D721Med (cell line): ENCODE measurements at places on chromosomes 7 and 10.

DNA sequence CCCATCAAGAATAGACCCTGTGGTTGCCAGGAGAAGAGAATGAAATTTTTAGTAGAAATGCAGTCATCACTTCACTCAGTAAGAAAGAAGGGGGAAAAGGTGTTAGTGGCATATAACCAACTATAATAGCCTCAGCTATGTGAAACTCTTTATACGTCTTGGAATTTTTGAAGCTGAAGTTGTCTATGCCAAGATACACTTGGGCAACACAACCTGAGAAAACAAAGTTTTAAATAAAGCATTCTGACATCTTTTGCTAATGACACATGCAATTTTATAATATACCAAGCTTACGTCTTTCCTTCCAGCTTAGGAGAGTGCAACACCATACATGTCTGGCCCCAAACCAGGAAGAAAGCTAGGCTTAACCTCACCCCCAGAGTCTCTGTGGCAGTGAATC, 40.8 kb upstream of the ZNF438 start:
- no peak for DNase-seq

GRCh38 chr10:30861221-30861620, 170.4 kb downstream of the ZNF438 start:
- DNase-seq, result no peak

- DNase-seq, result no peak
Observed at GRCh38 chr7:111232249-111233084, 141.5 kb downstream of the LRRN3 start.

DNA sequence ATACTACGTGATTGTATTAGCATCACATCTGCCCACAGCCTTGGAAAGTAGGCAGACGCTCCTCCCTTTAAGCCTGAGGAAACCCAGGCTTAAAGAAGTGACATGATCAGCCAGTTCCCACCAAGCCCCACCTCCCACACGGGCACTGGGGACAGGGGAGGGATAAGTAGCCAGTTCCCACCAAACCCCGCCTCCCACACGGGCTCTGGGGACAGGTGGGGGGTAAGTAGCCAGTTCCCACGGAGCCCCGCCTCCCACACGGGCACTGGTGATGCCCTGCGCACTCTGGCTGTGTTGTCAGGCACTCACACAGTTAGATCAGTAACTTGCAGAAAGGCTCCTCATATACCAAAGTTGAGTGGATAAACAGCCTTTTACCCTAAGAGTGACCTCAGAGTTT, 606.8 kb downstream of the PTPRN2 start:
- no peak for DNase-seq

DNA sequence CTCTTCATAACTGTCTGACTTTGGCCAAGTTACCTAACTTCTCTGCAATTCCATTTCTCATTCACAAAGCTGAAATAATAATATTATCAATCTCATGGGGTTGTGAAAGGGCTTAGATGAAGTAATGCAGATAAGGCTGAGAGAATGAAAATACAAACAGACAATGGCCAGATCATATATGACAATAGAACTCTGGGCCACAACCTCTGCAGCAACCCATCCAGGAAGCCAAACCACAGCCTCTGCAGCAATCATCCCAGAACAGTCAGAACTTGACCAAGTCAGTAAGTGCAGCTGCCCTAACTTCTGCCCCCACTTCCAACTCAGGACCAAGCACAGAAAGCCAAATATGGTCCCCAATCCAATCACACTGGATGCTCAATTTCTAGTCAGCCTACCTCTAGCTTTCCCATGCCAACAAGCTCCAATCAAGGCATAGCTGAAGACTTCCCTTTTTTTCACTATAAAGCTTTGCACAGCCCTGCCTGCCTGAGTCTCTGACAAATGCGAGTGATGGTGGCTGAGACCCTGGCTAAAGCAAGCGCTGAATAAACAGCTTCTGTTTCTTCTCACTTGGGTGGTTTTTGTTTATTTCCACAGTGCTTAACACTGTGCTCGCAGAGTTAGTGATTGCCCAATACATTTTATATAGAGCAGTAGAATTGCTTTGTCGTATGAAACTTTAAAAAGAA, 34.8 kb upstream of the TNPO3 start:
- DNase-seq, result no peak

DNA sequence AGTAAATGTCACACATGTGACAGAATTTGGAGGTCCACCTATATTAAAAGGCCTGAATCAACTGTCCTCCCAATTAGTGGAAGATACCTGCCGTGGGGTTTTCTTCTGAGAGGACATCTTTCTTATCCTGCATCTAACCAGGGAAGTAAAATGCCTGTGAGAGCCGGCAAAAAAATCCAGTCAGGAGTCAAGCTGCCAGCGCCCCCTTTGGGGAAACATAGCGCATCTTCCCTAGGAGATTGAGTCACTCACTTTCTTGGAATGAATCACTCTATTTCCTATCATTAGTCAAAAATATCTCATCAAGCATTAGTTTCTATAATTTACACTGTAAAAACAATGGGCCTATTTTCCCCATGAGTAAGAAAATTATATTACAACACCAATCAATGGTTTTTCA, 66.4 kb upstream of the ANK3 start:
- no peak for DNase-seq

GRCh38 chr7:120949393-120949911, 1.1 kb upstream of the ING3 start:
- no peak for DNase-seq

DNA sequence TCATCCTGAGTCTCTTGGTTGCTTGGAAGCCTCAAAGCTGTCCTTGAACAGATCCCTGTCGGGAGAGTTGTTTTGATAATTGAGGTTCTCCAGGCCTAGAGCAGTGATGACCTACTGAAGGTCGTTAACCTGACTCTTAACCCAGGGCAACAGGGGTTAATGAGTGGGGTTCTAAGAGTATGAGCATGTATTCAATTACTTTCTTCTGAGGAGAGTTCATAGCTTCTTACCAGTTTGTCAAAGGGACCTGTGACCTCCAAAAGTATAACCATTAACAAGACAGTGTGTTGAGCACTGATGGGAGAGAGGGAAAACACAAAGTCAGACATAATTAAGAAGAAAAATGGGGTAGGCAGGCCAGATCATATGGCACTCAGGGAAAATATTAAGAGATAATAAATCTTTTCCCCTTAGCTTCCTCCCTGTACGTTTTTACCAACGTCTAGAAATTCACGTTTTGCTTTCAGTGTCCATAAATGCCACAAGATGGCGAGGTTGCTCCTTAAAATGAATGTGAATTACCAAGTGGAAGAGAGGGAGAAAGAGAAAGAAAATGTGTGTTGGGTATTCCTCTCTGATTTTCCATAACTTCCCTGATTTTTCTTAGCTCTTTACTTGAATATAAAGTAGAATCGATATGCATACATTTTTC, 97.6 kb downstream of the SUGCT start:
- DNase-seq, result peak; percentile 20

DNA sequence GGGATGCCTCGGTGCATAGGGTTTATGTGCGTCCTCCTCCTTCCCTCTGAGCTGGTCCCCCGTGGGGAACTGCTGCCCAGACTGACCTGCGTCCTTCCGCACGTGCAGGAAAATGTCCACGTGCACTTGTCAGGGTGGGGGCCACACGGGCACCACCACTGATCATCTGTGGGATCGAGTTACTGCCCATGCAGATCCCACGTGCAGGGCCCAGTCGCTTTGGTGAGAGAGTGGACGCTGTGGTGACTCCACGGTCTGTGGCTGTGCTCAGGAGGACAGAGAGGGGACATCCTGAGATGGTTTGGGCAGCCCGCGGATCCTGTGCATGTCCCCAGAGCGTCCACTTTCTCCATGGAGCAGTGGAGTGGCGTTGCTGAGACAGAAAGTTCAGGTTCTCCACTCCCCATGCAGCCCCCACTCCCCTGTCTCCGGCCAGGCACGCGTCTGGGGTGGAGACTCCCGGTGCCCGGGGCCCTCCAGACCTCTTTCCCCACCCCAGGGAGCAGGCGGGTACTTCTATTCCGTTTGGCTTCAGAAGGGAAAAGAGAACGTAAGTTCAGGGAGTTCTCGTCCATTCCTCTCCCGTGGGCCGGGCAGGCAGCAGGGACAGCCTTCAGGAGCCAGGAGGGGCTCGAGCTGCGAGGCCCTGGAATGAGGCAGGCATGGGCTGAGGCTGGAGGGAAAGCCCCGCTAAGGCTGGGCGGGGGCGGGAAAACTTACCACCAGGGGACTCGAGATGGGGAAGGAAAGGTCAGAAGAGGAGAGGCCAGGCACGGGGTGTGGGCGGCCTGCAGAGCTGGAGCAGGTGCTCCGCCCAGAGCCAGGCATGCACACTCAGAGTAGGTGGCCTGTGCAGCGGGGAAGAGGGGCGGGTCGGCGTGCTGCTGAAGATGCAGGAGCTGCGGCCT, 59.9 kb downstream of the EGFR start:
- DNase-seq, result no peak

DNA sequence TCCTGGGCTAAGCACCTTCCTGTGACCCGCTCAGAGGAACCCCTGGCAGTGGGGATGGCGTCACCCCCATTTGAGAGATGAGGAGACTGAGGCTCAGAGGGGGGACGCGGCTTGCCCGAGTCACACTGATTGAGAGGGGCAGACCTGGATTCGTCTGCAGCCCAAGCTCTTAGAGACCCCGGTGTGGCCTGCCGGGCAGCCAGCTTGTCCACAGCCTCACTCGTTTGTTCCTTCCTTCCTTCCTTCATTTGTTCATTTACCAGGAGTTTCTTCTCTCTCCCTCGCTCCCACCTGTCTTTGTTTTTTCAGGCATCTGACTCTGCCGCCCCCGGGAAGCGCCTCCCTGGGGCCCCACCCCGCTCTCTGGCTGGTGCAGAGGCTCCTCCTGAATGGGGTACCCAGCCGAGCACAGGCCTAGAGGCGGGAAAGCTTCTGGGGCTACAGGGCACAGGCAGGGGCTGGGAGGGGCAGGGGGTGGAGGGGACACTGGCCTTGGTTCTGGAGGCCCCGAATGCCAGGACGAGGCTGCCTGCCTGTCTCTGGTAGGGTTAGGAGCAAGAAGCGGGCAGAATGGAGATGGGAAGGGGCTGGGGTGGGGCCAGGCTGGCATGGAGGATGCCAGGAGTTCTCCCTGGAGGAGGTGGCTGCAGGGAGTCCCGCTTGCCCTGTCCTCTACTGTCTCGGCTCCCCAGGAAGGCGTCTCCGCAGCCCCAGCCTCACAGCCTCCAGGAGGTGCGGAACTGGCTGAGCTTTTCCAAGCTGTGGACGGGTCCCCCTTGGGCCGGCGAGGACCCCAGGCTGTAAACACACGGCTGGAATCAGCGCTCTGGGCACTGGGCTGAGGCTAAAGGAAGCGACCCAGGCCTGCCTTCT, 91.6 kb downstream of the UNCX start:
- no peak for DNase-seq

- DNase-seq, result no peak
Observed at GRCh38 chr10:125823663-125824251, 411 bp downstream of the BCCIP start.

GRCh38 chr7:22597844-22598243, 97.9 kb upstream of the STEAP1B start:
- no peak for DNase-seq

DNA sequence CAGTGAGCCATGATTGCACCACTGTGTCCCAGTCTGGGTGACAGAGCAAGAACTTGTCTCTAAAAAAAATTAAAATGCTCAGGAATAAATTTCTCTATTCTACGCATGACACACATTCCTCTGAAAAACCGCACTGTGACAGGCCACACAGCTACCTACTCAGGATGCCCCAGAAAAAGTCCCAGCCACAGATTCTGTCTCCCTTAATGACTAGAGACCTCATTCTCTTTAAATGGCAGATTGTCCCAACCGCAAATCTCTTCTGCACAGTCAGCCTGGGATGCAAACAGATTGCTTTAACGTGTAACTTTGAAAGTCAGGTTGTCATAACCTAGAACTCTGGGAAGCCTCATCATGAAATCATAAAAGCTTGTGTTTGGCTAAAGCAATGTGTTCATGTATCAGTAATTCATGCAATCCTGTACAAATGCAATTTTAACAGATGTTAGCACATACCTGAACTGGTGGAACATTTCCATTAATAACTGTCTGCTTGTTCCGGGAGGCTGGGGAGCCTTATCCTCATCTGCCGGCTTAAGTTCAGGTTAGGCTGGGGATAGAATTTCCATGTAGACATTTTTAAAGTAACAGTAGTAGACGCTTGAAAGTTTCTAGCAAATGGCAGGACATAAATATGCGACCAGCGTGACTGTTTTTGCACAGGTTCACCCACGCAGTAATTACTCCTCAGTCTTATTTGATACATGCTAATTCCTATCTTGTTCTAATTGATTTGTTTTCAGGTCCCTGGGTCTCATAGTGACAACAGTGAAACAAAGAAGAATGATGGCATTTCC, 26.2 kb upstream of the MSRB2 start:
- DNase-seq, result no peak

DNA sequence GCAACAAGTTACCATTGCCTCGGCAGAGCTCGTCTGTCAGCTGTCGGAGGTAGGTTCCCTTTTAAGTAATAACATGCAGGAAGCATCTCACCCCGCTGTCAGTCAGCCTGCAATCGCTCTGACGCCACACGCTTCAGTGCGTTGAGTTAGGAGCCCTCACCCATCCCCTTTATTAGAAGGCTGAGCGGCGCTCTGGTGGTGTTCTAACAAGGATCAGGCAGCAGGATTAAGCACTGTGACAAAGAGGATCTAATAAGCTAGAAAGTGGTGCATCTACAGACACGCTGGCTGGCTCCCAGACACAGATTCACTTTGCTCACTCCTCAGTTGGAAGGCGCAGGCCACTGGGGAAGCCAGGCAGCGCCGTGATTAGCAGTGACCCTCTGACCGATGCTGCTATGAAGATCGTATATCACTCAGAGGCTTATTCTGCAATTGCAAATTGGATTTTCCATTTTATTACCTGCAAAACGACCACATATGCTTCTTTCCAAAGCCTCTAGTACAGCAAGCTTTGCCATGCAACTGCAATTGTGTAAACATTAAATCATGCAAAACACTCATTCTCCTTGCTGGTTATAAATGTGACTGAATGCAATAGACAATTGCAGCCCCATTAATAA, 117.7 kb downstream of the RSU1 start:
- DNase-seq, result peak; percentile 24

DNA sequence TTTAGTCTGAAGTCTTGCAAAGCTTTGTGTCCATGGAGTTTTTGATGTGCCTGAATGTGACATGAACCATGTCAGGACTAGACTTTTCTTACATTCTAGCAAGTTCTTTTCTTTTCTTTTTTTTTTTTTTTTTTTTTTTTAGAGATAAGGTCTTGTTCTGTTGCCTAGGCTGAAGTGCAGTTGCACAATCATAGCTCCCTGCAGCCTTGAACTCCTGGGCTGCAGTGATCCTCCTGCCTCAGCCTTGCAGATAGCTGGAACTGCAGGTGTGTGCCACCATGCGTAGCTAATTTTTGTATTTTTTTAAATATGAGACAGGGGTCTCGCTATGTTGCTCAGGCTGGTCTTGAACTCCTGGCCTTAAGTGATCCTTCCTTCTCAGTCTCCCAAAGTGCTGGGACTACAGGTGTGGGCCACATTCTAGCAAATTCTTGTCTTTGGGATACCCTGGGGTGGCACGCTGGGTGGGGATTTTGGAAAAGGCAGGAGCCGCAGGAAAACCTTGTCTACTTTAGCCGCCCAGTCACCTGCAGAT, 152.8 kb downstream of the SVIL start:
- no peak for DNase-seq

GRCh38 chr7:14905764-14906163, 3.2 kb upstream of the DGKB start:
- DNase-seq, result no peak
